Inflammatory macrophage (primary cell): ENCODE measurements at places on chromosomes 12 and 14.

GRCh38 chr12:120406069-120406468, 31.8 kb upstream of the COX6A1 start:
- DNase-seq, result no peak

GRCh38 chr12:20119596-20120402, 248.5 kb upstream of the PDE3A start:
- no peak for DNase-seq

- no peak for DNase-seq
Measured at GRCh38 chr12:118760623-118761022, 220.7 kb upstream of the SRRM4 start.

GRCh38 chr12:127487031-127487430, 779.9 kb upstream of the TMEM132C start:
- no peak for DNase-seq

DNA sequence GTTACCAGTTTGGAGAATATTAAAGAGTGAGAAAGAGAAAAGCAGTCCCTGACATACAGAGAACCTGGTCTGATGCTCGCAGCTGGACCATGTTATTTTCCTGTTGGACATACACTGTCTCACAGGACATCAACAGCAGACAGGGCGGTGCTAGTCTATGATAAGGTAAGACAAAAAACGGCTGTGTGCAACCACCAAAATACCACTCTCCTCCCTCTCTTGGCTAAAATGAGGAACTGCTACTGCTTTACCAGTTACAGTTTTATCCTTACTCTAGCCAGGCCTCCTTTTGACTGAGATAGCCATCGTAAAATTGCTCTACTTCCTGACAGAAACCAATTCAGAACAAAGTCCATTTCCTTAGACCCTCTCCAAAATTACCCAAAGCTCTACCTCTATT, 47.0 kb upstream of the ERGIC2 start:
- peak; percentile 67 for DNase-seq

GRCh38 chr12:121114019-121114639, 18.5 kb upstream of the P2RX7 start:
- no peak for DNase-seq

DNA sequence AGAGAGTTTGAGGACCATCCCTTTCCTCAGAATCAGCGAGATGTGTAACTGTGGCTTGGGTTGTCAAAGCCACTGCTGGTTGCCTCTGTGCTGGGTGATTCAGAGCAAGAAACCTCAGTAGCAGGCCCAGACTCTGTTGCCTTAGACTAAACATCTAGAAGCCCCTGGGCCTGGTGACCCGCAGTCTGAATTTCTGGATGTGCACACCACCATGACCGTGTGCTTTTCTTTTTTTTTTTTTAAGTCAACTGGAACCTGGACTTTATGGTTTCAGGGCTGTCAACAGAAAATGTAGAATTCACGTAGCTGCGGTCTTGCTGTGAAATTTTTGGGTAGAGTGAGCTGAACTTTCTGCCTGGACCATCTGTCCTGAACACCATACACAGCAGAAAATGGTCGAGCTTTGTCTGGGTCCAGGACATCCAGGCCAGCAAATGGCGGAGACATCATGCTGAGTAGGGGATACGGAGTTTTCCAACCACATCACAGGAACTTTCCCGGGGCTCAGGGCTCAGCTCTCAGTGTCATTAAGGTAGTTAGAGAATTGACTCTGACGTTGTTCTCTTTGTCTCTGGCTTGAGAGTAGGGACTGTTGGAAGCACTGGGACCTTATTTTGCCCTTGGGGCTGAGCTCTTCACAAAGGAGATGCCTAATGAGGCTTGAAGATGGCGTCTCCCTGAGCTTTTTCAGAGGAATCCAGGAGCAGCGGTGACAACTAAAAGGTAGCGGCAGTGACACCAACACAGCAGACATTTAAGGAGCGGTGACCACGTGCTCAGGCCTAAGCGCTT, 23.0 kb upstream of the BATF start:
- no peak for DNase-seq

DNA sequence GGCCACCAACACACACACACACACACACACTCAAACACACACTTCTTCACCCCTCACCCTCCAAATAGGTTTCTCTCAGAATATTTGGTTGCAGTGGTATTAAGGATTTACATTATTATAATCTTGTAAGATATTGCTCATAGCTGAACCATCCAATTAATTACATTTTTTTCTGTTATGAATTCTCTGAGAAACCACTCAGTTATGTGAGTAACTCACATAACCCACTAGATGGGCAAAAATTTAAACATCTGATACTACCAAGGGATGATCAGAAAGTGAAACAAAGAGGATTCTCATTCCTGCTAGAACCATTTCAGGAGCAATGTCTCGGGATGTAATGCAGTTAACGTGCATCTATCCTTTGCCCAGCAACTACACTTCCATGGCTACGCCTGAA, 31.6 kb downstream of the TMTC1 start:
- no peak for DNase-seq

DNA sequence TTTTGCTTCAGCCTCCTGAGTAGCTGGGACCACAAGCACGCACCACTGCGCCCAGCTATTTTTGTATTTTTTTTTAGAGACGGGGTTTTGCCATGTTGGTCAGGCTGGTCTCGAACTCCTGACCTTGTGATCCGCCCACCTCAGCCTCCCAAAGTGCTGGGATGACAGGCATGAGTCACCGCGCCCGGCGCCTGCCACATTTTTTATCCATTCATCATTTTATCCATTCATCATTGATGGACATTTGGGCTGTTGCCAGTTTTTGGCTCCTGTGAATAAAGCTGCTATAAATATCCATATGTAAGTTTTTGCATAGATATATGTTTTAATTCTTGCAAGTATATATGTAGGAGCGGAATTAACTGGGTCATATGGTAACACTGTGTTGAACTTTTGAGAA, 79.5 kb downstream of the DAAM1 start:
- no peak for DNase-seq

- DNase-seq, result no peak
Measured at GRCh38 chr14:22692194-22692593, 48.0 kb upstream of the OR6J1 start.

GRCh38 chr12:92058664-92059063, 87.0 kb downstream of the BTG1 start:
- no peak for DNase-seq

DNA sequence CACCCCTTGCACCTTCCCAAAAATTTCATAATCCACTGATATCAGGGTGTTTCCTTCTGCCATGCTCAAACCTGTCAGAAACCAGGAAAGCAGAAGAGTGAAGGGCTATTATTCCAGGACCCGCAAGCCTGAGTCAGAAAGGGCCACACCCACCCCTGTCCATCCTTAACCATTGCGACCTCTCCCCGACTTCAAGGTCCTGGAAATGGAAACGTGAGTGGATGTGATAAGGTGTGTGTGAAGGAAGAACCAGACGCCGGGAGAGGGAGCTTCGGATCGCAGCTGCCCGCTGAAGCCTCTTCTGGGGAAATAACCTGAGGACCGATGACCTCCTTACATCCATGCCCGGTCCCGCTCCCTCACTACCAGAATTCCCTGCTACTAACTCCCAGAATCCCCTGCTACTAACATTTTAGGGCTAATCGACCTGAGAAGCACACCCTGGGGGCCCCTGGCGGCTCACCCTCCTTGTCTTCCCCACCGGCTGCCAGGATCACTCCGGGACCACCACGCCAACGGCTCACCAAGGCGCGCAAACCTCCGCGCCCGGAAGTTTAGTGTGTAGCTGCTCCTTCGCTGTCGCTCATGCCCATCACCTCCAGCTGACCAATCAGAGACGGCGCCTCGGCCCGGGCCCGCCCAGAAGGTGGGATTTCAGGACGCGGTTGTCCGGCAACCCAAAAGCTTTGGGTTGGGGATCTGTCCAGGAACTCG, at the start of gene ACYP1:
Gene ACYP1 (minus strand): TSS at position 534 of the 714 bp plus-strand sequence. CDS start 471 bp downstream, at position 63.
- DNase-seq, result peak; percentile 90

- DNase-seq, result peak; percentile 66
Measured at GRCh38 chr12:63963868-63964267, 119.4 kb downstream of the SRGAP1 start.

- DNase-seq, result peak; percentile 78
Measured at GRCh38 chr14:69317102-69317755, 57.3 kb downstream of the GALNT16 start.

- DNase-seq, result no peak
Measured at GRCh38 chr14:51444353-51445000, 204.4 kb downstream of the TMX1 start.

DNA sequence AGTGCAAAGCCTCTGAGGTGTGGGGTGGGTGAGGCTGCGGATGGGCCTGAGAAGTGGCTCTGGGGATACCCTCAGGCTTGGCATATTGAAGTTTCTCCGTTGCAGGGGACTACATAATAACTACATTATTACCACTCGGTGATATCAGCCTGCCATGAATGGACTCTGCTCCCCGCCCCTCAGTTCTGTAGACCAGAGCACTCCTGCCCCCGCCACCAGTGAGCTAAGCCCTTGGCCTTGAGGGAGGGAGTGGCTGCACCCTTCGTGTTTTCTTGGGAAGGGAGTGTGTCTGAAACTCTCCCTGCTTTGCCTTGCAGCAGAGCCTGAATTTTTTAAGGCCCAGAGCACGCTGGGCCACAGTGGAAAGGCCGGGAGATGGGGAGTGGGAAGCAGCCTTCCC, 1.7 kb downstream of the ORAI1 start:
- DNase-seq, result peak; percentile 27

DNA sequence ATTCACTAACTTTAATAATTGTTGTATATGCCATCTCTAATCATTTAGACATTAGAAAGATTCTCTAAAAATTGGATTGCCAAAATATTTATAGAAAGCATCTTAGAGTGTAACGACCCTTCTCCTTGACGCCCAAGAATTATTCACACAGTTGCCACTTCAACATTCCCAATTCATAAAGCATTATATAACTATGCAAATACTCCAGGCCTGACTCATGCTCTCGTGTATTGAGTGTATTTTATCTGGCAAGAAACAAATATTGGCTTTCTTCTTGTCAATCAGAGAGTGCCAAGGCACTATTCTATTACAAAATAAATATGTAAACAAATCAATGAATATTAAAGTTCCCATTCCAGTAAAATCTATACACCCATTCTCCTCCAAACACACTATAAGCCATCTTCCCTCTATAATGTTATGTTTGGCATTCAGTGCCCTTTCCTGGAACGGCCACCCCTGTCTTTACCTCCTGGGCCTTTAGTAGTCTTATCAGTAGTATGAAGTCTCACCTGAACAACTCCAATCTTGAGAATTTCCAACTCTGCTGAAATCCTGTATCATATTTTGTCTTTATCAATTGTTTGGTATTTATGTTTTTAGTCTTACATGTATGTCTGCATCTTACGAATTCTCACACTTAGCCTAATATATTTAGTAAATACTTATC, 182.6 kb downstream of the PIK3C2G start:
- no peak for DNase-seq

GRCh38 chr12:41402801-41403200, 214.7 kb downstream of the PDZRN4 start:
- DNase-seq, result peak; percentile 21

- no peak for DNase-seq
Measured at GRCh38 chr14:80809663-80810062, 131.9 kb downstream of the CEP128 start.

DNA sequence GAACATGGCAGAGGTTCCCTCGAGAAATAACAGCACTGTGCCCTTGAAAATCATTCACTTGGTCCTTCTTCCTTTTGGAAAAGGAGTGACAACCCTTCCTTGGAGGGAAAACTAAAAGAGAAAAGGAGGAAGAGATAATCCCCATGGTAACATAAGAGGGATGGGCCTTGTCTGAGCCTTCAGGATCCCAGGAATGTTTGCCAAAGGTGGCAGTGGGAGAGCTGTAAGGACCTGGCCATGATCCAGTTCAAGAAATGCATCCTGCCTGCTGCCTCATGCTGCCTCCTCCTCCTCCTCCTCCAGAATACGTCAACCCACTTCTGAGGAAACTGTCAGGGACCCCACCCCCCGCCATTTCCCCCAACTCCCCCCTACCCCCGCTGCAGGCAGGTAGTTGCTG, 118.8 kb downstream of the KCNK10 start:
- DNase-seq, result no peak

- DNase-seq, result peak; percentile 23
Measured at GRCh38 chr12:106760184-106760531, 14.3 kb upstream of the RIC8B start.

GRCh38 chr14:79278798-79279644, 932.3 kb downstream of the DIO2 start:
- no peak for DNase-seq

DNA sequence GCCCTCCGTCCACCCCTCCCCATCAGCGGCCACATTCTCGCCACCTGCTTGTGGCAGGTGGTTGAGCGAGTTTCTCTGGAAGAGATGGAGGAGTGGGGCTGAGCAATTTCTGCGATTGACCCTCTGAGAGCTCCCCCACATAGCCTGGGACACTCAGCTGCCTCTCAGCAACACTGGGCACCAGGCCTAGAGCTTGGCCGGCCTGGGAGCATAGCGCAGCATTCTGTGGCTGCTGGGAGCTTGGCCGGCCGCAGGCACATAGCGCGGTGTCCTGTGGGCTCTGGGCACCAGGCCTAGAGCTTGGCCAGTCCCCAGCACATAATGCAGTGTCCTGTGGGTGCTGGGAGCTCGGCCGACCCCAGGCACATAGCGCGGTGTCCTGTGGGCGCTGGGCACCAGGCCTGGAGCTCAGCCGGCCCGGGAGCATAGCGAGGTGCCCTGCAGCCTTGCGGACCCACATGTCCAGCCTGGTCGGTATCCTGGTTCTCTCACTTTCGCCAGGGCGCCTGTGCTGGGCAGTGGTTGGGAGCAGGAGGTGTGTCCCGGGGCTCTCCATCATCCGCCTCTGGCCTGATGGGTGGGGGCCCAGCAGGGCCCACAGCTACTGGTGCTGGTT, 43.8 kb downstream of the LRCOL1 start:
- DNase-seq, result no peak

DNA sequence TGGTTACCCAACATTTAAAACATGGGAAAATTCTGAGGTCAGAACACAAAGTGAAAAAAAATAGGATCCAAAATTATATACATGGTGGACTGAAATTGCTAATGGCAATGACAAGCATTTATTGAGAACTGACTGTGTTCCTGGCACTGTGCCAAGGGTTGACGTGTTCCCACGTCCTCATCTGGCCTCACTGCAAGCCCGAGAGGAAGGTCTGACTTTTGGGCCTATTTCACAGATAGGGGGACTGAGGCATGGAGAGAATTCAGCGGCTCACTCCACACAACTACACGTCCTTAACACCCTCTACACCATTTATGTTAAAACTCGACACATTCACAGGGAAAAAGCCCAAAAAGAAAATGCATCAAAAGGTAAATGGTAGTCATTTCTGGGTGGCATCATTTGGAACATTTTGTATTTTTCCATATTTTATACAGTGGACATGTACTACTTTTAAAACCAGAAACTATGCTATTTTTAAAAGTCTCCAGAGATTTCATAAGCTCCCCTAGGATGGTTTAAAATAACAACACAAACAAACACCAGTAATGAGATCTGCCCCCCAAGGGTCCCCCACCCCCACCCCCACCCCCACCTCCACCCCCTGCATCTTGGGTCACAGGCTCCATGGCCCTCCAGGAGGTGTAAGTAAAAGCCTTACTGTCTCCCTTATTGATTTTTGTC, 27.7 kb downstream of the CLMN start:
- peak; percentile 51 for DNase-seq
